ENCODE measurements at places on chromosomes 7 and 10. TPM values are rescaled to one million over a fixed set of nuclear protein-coding genes. Genes with fewer than 3 reads are reported as not detected.
A peak's percentile ranks its signal among the peaks of the same experiment; 100 is the strongest.

- DNase-seq, result no peak
These were observed 4.0 kb upstream of the TMEM236 start for GRCh38 chr10:17747883-17748550.

DNA sequence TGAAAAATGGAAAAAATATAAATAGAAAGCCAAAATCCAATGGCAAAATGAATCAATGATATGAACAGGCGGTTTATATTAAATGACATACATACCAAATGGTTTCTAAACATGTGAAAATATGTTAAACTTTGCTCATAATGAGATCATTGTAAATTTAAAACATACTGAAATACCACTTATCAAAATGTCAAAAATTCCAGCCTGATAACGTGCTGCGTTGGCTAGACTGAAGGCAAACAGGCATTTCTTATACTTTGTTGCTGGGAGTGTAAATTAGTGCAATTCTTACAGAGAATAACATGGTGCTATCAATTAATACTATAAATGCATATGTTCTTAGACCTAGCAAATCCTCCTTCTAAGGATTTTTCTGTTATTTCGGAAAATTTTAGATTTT is 225.8 kb upstream of the FAM3C start:
- no peak for DNase-seq

DNA sequence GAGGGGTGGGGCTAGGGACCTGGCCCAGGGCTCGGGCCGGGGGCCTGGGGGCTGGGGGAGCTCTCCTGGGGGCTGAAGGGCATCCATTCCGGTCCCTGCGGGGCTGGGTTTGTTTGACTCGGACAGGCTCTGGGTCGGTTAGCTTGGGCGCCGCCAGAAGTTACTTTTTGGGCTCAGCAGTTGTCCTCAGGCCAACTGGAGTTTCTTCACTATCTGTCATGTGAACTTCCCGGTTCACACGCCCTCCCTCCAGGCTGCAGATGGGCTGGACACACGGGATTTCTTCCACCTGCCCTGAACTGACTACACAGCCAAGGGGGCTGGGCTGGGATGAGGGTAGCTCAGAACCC is 3.8 kb downstream of the SLC4A2 start:
- DNase-seq, result no peak

DNA sequence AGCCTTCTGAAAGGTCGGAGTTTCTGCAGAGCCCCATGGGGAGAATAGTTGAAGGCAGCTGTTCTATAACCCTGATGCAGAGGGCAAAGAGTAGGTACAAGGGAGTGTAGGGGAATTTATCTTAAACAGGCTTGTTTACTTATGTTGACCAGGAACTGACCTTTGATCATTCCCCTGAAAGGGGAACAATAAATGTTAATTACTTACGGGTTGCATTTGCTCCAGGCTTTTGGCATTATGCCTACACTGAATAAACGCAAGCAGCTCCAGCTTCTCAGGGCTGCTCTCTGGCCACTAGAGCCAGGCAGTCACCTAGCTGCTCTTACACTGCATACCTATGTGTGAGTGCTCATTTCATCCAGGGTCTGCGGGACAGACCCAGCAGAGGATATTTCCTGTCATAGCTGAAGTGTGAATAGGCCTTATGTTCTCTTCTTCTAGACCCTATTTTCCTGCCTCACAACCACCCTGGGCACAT is 26.9 kb upstream of the ABCA13 start:
- no peak for DNase-seq

Gene GRID2IP
- total RNA-seq, result 0.12 TPM

DNA sequence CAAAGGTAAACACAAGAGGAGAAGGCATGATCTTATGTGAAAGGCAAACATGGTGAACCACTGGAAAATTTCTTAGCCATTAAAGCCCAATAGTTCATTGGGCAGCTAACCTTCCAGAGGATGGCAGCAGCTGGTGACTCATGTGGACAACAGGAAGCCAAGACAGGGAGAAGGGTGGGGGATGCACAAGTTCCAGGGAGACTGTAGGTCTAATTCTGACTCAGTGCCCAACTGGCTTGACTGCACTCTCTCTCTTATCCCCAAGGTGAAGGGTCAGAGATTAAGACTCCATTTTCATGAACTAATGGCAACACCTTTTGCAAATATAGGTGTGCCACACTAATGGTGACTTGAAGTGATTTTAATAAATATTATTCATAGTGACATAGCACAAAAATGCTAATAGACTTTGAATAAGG is 47.9 kb upstream of the SLC35B4 start:
- no peak for DNase-seq

DNA sequence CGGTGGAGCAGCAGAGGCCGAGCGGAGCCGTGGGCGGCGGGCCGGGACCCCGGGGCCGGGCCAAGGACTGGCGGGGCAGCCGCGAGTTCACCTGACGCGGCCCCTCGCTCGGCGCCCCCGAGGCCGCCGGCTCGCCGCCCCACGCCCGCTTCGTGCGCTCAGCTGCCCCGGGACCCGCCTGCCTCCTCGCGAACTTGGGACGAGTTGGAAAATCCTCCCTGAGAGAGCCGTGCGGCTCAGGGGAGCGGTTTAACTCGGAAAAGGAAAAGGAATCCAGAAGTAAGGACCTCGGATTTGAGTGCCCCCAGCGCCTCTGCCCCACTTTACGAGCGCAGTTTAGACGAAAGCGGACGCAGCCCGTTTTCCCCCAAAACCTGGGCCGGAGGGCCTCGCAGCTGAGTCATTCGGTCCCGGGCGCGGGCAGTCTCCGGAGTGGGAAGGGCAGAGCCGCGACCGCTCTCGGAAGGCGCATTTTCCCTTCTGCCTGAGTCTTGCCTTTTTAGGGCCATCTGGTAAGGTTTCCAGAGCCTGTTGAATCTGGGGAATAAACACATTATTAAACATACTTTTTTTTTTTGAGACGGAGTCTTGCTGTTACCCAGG is 744 bp downstream of the CREM start:
- DNase-seq, result peak; percentile 59

GRCh38 chr7:33550979-33551378 is 354.4 kb upstream of the BMPER start:
- no peak for DNase-seq

All from activated T-helper 1 cell treated with anti-CD3 and anti-CD28 coated beads, Interleukin-12 subunit alpha, Interleukin-12 subunit beta, Interleukin-2, Interleukin-4 antibody, amounts not matched to agents 30 ng/mL and 10 ng/mL and 1 ng/mL, durations not matched to agents 14 hours and 24 hours and 36 hours (primary cell).